Fibroblast of mammary gland (primary cell): ENCODE measurements at places on chromosomes 3 and 15.

DNA sequence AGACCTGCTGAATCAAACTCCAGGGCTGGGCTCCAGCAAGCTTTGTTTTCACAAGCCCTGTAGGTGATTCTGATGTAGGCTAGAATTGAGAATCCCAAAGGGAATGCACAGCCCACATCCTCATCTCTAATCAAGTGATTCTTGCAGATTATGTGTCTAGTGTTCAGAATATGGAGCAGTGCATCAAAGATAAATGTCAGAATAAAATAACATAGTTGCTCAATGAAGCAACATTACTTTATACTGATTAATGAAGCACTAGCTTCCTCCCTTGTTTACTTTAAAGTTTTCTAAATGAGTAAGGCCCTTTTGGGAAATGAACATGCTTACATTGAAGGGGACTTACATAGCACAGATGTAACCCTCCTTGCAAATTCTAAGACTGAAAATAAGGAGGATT is 39.2 kb downstream of the NUP210 start:
- DNase-seq: peak; percentile 5

- no peak for DNase-seq
These were observed 269.4 kb upstream of the PEX5L start for GRCh38 chr3:180306155-180306554.

- peak; percentile 66 for DNase-seq
These were observed 366.7 kb downstream of the PTPRG start for GRCh38 chr3:61928039-61928438.

GRCh38 chr3:179268400-179269051 is 17.6 kb upstream of the KCNMB3 start:
- DNase-seq: no peak

GRCh38 chr3:36393563-36393962 is 13.3 kb downstream of the STAC start:
- peak; percentile 22 for DNase-seq

DNA sequence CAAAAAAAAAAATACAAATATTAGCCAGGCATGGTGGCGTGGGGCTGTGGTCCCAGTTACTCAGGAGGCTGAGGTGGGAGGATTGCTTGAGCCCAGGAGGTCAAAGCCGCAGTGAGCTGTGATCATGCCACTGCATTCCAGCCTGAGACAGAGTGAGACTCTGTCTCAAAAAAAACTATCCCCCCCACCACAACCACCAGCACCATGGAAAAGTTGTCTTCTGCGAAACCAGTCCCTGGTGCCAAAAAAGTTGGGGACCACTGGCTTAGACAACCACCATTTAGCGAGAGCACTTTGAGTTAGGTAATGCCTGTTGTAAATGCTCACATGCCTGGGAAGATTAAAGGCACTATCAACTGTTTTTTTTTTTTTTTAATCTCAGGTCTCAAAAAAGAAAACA is 15.4 kb downstream of the ARHGAP31 start:
- no peak for DNase-seq

DNA sequence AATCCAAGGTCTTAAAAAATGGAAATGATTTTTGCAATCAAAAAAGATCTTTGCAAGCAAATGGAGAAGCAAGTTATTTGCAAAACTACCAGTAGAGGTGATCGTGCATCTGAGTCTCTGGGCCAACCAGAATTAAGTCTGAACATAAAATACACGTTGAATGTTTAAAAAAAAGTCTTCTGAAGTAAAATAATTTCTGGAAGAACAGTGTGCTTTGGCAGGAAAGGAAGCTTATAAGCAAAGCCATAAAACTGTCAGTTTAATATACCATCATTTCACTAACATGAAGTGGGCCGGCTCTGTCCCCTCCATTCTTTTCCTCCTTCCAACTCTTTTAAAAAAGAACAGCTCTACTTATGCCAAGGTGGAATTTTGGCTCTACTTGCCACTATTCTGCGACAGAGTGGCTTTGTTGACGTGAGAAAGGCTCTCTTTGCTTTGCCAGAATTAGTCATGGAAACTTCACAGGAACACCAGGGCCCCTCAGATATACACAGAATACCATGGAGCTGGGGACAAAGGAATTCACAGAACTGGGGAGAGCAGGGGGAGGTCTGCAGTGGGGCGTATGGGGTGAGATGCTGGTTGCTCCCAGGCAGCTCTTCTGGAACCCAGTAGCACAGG is 29.8 kb downstream of the FSTL1 start:
- DNase-seq: peak; percentile 82

DNA sequence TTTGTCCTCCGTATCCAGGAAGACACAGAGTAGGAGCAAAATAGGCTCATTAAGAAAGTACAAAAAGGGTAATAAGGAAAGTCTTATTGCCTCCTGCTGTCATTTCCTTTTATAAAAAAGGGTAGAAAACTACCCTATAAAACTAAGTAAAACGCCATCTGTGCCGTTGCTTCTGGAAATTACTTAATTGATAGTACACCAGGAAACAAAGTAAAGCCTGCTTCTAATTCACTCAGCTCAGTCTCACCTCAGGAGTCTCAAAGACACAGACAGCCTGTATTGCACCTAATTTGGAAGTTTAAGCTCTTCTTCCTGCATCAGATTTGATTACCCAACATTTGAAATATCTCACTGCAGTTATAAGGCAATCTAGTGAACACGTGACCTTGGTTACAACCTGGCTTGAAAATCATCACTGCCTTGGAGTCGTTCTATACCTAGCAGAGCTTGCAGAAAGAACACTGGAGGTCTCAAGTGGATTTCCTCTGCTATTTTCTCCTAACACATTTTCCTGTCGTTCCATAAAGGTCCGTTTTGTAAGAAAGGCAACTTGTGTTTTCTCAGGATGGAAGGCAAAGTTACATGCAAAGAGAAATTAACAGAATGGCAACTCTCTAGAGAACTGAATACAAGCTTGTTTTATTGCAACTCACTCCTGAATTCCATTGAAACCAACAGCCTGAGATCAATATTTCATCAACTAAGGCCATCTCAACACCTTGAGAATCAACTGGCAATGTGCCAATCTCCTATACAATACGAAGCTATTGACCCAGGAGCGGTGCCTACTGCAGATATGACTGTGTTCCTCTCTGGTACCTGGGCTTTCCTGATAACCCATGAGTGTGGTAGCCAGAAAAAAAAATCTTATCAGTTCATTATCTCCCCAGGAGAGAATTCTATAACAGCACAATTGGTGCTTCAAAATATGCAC is 203.3 kb upstream of the LMCD1 start:
- no peak for DNase-seq

GRCh38 chr3:168645180-168645579 is 549.5 kb upstream of the GOLIM4 start:
- no peak for DNase-seq

DNA sequence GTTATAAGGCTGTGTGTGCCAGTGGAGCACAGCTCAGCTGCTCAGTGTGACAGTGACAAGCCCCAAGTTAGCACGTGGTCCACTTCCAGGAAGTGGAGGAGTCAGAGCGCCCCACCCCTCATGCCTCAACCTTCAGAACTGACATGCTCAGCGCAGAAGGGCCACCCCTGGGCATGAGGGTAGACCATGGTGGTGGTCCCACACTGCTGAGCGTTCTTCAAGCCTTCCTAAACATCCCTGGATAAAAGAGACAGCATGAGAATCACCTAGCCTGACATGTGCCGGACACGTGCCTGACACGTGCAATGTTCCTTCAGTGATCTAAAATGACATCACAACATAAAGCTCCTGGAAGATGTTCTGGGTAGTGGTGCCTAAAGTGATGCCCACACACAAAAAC is 16.8 kb downstream of the ATP10A start:
- no peak for DNase-seq

- no peak for DNase-seq
These were observed 70.6 kb upstream of the DAZL start for GRCh38 chr3:16675805-16676204.

- DNase-seq: no peak
These were observed 55.5 kb upstream of the MRPS22 start for GRCh38 chr3:139288266-139288821.

- DNase-seq: no peak
These were observed 876.0 kb downstream of the EPHA3 start for GRCh38 chr3:89983449-89983848.

DNA sequence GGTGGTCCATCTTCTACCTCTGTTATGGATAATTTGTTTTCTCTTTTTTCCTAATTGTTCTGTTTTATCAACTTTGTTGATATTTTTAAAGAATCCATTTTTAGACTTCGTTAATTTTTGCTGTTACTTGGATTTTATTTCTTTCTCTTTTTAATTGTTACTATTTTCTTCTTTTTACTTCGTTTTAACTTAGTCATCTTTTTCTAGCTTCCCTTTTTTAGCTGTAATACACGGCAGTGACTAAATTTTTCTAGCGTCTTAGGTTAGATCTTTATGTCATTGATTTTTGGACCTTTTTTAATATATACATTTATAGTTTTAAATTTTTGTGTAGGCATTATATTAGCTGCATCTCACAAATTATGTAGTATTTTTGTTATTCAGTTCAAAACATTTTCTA is 33.1 kb downstream of the ARIH2 start:
- no peak for DNase-seq

GRCh38 chr3:127484601-127485388 is 105.7 kb downstream of the TPRA1 start:
- no peak for DNase-seq

- no peak for DNase-seq
These were observed 1.2 kb upstream of the CAPN3 start for GRCh38 chr15:42358141-42358540.

DNA sequence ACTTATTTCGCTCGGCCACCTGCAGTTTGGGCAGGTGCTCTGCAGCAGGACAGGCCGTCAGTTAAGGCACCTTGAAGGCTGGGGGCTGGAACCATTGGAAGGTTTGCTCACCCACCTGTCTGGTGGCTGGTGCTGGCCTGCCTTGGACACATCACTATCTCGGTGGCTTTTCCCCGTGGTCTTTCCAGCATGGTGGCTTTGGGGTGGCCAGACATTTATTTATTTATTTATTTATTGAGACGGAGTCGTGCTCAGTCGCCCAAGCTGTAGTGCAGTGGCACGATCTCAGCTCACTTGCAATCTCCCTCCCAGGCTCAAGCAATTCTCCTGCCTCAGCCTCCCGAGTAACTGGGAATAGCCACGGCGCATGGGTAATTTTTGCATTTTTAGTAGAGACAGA is 11.7 kb downstream of the ISG20 start:
- no peak for DNase-seq

DNA sequence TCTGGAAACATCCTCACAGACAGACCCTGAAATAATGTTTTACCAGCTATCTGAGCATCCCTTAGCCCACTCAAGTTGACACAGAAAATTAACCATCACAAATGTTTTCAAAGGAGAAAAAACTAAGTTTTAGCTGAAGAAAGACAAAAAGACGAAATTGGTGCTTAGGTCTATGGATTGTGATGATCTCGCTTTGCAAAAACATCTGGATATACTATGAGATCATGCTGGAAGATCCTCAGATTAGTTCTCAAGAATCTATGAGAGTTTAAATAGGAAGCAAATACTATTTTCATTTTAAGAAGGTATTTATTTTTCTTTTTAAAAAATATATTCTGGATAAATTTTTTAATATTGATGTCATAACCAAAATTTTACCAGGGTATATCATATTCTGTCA is 42.6 kb upstream of the MBNL1 start:
- no peak for DNase-seq

DNA sequence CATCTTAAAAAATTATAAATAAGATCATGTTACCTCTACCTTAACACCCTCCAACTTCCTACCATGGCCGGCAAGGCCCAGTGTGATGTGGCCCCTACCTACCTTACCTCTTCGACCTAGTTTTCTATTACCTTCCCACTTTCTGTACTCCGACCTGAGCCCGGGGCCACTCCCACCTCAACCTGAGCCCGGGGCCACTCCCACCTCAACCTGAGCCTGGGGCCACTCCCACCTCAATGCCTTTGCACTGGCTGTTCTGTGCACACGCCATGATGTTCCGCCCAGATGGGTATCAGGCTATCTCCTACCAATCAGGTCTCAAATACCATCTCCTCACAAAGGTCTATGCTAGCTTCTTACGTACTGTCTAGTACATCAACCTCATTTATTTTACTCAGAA is 66.8 kb upstream of the XXYLT1 start:
- DNase-seq: no peak

GRCh38 chr3:128991355-128991895 is 2.5 kb downstream of the CFAP92 start:
- no peak for DNase-seq

DNA sequence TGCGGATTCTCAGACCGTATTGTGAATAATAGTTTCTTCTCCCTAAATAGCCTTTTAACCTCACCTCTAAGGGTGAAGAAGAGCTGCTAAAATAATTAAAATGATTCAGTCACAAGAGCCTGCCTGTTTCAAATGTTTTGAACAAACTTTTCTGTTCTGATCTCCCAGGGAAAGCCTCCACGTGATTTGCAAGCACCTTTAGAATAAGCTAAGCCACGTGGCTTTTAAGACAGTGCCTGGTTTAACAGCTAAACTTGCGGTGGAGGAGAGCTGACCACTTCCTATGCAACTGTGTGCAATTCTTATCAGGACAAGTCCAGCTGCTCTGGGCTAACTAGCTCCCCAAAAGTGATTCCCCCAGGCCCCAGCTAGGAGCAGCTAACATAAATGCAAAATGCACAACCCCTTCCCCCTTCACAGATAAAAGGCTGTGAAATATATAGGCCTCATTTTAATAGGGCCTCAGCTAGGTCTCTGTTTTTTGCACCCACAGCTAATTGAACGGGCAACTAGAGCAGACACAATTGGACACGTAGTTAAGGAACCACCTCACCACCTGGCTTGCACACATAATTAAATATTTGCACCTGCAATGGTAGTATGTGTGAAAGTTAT is 401.2 kb upstream of the NR2F2 start:
- DNase-seq: no peak
